Prostate gland (tissue), 2 donors: ENCODE measurements at places on chromosomes 4 and X.

GRCh38 chr4:144356941-144357381, 216.4 kb upstream of the GYPA start:
- no peak for DNase-seq

- DNase-seq: no peak
Observed at GRCh38 chr4:187128222-187128621, 404.6 kb upstream of the FAT1 start.

- no peak for DNase-seq
Observed at GRCh38 chrX:14359316-14359715, 170.0 kb upstream of the GLRA2 start.

DNA sequence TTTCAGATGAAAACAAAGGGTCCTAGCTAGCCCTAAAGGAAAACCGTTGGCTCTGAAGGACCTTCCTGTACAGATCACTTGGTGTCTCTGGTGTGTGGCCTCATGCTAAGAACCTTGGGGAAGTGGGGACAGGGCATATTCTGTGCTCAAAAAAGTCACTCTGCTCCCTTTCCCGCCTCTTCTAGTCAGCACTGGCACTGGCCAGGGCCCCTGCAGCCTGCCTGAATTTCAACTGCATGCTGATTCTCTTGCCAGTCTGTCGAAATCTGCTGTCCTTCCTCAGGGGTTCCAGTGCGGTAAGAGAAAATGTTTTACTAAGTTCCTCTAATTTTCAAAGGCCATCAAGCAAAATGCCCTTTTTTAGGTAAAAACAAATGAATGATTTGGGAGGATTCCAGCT, 3.4 kb downstream of the CYBB start:
- no peak for DNase-seq

DNA sequence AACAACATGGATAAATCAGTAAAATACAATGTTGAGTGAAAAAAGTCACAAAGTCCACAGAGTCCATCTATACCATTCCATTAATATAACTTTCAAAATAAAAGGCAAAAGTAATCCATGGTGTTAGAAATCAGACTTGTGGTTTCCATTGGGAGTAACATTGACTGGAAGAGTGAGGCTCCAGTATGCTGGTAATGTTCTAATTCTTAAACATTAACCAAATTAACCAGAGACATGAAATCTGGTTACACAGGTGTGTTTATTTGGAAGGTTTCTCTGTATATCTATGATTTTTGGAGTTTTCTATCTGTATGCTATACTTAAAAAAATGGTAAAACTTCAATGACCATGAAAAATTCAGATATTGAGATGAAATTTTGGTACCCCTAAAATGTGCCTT, 42.6 kb downstream of the SULT1B1 start:
- DNase-seq: no peak

DNA sequence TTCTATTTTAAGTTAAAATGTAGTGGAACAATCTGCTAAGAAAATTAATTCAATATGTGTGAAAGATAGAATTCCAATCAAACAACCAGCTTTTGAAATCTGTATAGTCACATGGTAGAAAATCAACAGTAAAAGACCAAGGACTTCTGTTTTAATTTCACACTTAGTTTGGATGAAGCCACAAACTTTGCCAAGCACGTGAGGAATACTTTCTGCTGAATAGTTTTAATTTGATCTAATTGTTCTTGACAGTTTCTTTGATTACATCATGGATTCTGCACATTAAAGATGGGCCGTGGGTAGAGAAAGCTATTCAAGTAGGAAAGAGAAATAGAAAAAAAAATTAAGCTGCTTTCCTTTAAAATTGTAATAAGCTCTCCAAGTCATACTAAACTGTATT, 137.9 kb upstream of the FAM241A start:
- DNase-seq: no peak

- no peak for DNase-seq
Observed at GRCh38 chr4:118760493-118760892, 75.3 kb downstream of the METTL14 start.

- no peak for DNase-seq
Observed at GRCh38 chr4:15809058-15809457, 30.9 kb downstream of the CD38 start.

DNA sequence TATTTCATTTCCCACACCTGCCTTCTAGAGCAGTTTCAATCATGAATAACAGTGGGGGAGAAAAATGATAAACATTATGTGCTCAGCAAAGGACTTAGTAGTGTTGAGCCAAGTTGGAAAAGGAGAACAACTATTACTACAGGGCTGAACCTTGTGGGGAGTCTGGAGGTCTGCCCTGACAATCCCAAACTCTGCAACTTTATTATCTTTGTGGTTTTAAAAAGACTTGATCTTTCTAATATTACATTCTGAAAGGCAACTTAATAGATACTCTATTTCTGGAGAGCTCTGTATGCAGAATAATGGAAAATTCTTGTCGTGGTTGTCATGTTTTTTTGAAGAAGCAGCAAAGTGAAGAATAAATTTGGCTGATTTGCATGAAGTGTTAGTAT, 116.1 kb downstream of the SPCS3 start:
- DNase-seq: no peak

DNA sequence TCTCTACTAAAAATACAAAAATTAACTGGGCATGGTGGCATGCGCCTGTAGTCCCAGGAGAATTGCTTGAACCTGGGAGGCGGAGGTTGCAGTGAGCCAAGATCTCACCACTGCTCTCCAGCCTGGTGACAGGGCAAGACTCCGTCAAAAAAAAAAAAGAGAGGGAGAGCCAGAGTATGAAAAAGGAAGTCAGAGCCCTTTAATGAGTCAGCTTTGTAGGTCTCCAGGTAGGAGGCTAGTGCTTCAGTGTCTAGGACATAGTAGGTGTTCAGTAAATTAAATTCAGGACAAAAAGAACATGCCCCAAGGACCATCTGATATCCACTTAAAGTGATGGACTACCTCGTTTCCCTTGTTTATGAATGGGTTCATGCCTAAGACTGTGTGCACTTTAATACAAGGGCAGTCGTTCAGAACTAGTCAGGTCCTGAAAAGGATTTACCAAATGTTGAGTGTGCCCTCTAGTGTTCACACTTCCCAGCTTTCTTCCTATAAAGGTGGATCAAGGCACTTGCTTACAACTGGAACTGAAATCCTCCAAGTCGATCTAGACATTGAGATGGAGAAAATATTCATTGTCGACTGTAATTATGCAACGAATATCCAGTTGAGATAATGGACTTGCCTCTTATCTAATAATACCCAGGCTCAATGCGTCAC, 29.0 kb downstream of the F9 start:
- DNase-seq: peak; percentile 46

- no peak for DNase-seq
Observed at GRCh38 chr4:77453911-77454310, 151.7 kb upstream of the CXCL13 start.

- DNase-seq: no peak
Observed at GRCh38 chrX:64321507-64321906, 73.7 kb downstream of the MTMR8 start.

DNA sequence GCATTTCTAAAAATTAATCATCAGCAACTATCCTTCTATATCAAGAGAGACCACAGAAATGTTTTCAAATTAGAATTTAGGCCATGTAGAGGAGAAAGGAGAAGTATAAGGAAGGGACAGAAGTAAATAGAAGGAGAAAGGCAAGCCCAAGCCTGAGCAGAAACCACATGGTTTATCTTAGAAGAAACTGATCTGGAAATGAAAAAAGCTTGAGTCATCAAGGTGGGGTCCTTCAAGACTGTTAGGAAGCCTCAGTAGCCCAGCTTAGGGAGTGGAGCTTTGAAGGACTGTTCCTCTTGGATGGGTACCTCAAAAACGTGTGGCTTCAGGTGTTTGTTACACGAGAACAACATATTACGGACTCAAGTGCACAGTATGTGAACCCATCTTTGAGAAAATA, 4.5 kb downstream of the BMX start:
- DNase-seq: no peak

- DNase-seq: no peak
Observed at GRCh38 chrX:34893741-34894140, 48.9 kb upstream of the FAM47B start.

GRCh38 chrX:107849747-107850421, 24.2 kb downstream of the MID2 start:
- no peak for DNase-seq

- no peak for DNase-seq
Observed at GRCh38 chr4:137559801-137560200, 27.5 kb upstream of the PCDH18 start.

- DNase-seq: no peak
Observed at GRCh38 chr4:114149-114548, 10.2 kb upstream of the ZNF718 start.

GRCh38 chr4:42277291-42277690, 120.0 kb upstream of the SHISA3 start:
- no peak for DNase-seq
